ENCODE measurements at places on chromosomes 12 and 14.

DNA sequence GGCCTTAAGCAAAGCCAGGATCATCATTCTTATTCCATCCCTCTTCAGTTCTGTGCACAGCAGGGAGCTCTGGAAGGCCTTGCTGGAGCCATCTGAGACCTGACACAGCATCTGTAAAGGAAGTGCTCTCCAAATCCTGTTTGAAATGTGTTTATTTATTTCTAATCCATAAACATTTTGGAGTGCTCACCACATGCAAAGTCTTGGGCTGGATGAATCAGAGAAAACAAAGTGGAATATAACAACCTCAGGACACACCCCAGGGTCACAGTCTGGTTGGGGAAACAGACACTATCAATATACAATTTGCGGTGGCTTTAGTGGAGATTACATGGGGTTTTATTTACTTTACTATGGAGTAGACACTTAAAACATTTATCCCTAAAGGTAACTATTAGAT is 54.3 kb downstream of the BMP4 start:
- no peak for DNase-seq

DNA sequence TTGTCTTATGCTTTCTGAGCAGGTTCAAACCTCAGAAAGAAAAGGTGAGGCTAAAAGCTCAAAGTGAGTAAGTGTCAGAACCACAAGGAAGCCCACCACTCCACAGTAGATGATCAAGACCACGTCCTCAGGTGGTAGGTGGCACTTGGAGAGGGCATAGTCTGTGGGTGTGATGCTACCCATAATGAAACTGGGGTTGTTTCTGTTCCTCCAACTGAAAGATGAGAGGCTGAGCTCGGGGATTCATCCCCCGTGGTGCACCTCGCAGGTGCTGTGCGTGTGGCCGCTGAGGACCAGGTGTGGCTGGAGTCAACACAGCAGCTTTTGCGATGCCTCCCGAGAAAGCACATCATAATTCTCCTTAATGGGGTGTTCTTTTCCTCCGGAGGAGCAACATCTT is 285.7 kb downstream of the TTC8 start:
- no peak for DNase-seq

- DNase-seq, result peak; percentile 3
Observed at GRCh38 chr12:52514471-52515318, 5.5 kb downstream of the KRT5 start.

DNA sequence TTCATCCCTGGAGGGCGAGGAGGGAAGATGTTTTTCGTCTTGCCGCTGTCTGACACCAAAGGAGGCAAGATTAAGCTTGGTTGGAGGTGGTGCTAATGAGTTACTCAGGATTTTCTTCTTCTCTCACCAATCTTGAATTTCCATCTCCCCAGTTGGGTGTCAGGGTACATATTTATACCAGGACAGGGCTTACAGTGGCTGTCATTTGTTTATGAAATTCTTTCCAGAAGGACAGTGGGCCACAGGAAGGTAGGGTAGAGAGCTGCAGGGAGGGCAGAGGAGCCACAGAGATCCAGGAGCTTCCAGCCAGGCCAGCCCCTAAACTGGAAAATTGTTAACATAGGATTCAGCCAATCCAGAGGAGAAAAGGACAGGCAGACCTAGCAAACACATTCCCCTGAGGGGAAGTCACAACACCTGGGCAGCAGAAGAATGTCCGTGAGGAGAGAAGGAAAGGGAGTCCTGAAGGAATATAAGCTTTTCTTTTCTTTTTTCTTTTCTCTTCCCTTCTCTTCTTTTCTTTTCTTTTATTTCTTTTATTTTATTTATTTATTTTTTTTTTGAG is 40.5 kb downstream of the IRF2BPL start:
- DNase-seq, result no peak

GRCh38 chr12:132506328-132507160 is 16.6 kb downstream of the FBRSL1 start:
- peak; percentile 43 for DNase-seq

- no peak for DNase-seq
Observed at GRCh38 chr12:78494911-78495310, 369.7 kb upstream of the SYT1 start.

DNA sequence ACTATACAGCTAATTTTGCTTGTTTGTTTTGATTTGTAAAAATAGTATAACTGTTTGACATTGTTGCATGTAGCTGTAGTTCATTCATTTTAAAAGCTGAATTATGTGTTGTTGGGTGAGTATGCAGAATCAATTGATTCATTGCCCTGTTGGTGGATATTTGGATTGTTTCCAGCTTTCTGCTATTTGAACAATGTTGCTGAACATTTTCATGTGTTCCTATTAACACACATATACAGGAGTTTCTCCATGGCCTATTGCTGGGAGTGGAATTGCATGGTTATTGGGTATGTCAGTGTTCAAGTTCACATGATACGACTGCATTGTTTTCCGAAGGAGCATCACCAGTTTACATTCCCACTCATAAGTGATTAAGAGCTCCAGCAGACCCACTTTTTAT is 75.3 kb downstream of the SRGAP1 start:
- no peak for DNase-seq

- no peak for DNase-seq
Observed at GRCh38 chr12:96514328-96514727, 25.0 kb downstream of the CFAP54 start.

GRCh38 chr14:51145246-51145645 is 50.3 kb upstream of the TRIM9 start:
- DNase-seq, result no peak

DNA sequence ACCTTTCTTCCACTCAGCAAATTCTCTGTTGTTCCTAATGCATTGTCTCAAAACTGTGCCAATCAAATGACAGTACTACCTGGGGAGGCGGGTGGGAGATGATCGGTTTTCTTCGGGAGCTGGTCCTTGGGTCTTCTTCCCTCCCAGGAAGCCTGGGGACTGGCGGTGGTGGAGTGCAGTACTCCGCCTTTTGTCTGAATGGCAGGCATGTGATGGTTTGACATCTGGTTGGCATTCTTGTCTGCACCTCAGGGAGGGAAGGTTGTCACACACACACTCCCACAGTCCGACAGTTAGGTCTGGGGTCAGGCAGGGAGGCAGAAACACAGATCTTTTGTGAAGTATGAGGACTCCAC is 114.8 kb downstream of the SNAPC1 start:
- DNase-seq, result no peak

- no peak for DNase-seq
Observed at GRCh38 chr12:17020765-17021164, 414.8 kb upstream of the LMO3 start.

DNA sequence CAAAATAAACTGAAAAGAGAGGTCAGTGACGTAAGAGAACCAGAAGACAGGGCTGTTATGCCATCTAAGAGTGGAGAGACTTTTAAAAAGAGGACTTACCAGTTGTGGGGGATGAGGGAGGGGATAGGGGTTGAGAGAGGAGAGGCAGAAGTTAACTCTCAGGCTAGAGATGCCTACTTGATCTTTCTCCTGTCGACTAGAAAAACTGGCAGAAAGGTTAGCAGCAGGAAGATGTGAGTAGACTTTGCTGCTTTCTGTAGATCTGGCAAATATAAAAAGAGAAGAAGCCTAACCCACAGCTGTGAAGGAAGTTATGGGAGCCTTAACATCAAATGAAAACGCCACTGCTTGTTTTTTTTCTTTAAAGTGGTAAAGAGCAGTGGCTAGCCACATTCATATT is 10.7 kb downstream of the CREBL2 start:
- DNase-seq, result no peak

- DNase-seq, result no peak
Observed at GRCh38 chr14:81350344-81351130, 49.6 kb downstream of the STON2 start.

- no peak for DNase-seq
Observed at GRCh38 chr14:93304771-93305170, 28.1 kb downstream of the BTBD7 start.

GRCh38 chr14:87975636-87976035 is 17.3 kb downstream of the GALC start:
- no peak for DNase-seq

DNA sequence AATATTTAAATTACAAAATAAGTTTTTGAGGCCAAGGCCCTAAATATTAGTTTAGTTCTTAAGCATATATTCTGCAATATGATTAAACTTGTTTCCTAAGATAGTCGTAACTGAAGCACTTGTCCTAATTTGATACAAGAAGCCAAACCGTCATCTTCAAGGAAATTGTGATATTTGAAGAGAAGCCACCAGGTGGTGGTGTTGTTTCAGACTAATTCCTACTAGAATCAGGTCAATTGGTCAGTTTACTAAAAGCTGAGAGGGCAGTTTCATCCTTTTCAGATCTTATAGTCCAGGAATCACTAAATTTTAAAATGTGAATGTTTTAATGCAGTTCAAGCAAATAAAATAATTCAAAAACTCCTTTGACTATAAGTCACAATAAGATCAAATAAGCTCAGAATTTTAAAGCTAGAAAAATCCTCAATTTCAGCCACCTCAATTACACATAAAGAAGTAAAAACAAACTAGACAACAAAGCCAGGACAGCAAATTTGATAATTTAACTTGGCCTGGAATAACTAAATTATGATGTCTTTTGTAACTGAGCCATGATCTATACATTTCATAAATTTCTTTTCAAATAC is 7.1 kb upstream of the ARL1 start:
- peak; percentile 75 for DNase-seq

- no peak for DNase-seq
Observed at GRCh38 chr14:58549105-58549757, 88.5 kb upstream of the DACT1 start.

DNA sequence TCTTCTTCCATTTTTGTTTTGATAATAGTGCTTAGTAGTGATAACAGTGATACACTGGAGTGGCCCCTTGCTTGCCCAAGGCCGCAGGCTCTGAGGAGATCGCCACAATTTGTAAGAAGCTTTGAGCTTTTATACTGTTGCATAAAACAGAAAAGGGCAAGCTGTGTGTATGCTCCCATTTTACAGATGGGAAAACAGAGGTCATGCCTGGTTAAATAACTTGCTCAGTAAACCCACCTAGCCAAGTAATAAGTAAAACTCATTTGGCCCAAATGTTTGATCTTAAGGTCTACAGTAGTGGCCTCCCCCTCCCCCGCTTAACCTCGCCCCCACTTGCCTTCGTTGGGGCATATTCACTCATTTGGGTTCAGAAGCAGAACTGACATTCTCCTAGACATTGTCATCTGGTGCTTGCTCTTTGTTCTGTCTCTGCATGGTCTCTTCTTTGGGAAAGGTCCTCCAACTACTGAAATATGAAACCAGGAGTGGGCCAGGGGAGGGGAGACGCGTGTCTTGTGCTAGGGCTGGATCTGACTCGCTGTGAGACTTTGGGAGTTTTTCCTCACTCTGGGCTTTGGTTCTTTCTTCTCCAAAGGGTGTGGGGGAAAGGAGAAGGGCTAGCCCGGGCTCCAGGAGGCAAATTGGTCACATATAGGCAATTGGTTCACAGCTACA is 88.1 kb downstream of the PAPOLA start:
- DNase-seq, result no peak

- DNase-seq, result no peak
Observed at GRCh38 chr12:47207829-47208248, 128.1 kb upstream of the AMIGO2 start.

- DNase-seq, result no peak
Observed at GRCh38 chr14:24060984-24061913, 9.4 kb downstream of the CARMIL3 start.

- DNase-seq, result no peak
Observed at GRCh38 chr14:71996610-71997009, 64.4 kb downstream of the RGS6 start.

- DNase-seq, result no peak
Observed at GRCh38 chr12:131386781-131387180, 324.1 kb upstream of the SFSWAP start.

DNA sequence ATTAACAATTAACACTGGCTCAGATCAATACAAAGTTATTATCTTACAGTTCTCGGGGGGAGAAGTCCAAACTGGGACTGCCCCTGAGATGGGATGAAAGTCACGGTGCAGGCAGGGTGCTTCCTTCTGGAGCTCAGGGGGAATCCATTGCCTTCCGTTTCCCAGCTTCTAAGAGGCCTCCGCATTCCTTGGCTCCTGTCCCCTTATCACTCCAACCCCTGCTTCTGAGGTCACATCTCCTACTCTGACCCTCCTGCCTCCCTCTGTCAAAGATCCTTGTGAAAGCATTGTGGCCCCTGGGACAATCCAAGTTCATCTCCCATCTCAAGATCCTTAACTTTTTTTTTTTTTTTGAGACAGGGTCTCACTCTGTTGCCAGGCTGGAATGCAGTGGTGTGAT is 30.8 kb downstream of the SCARB1 start:
- no peak for DNase-seq

- DNase-seq, result no peak
Observed at GRCh38 chr12:66531766-66532165, 147.1 kb downstream of the GRIP1 start.

- no peak for DNase-seq
Observed at GRCh38 chr14:46940611-46941010, 289.0 kb upstream of the RPL10L start.

DNA sequence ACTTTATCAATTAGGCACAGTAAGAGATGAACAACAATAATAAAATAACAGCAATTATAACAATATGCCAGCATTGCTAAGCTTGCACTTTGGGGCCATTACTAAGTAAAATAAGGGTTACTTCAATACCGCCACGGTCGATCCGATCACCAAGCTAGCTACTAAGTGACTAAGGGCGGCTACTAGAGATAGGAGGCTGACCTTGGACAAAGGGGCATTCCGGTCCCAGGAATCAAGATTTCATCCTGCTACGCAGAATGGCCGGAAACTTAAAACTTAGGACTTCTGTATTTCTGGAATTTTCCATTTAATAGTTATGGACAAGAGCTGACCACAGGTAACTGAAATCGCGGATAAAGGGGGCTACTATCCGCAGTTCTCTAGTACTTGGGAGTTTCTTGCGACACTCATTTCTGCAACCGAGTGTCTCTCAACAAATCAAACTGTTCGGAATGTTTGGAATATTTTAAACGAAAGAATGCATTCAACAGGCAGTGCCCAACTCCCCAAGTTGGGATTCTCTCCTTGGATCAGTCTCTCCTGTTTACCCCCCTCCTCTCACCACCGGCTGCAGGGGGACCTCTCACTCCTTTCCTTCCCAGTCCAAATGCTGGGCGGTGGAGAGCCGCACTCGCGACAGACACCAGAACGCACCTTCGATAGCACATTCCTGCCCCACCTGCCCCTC is 650 bp downstream of the HEBP1 start:
- DNase-seq, result no peak

DNA sequence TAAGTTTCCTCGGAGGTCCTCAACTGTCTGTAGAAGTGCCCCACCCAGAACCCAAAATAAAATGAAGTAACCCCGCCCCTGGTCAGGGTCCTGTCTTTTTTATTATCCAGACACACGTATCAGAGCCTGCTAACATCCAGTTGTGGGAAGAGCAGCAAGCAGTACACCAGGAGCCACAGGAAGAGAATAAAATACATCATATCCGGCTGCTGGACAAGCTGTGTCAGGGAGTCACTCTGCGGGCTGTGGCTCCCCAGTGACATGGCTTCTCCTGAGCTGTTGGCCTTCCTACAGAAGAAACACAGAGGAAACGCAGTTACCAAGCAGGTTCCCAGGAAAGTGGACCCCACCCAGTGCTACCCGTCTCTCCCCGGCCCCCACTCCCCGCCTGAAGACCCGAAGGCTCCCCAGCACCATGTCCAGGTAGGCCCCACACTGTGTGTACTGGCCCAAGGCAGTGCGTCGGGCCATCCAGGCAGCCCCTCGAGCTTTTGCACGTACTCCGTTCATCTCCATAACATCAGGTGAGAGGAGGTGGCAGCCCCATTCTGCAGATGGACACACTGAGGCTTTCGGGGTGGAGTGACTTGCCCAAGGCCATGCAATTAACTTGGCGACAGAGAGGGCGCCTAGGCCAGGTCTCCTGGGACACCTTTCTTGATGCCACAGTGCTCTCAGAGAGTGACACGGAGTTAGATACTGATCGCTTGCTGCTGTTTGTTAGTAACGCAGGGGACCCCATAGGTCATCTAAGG is 34.3 kb upstream of the DICER1 start:
- DNase-seq, result no peak

GRCh38 chr14:91029456-91030217 is 30.8 kb downstream of the RPS6KA5 start:
- no peak for DNase-seq

Data from tibial nerve (tissue), 4 donors.